ENCODE measurements at places on chromosomes 6 and 20. TPM values are rescaled to one million over a fixed set of nuclear protein-coding genes. Genes with fewer than 3 reads are reported as not detected.

SLC24A3 gene
- total RNA-seq, result 0.06 TPM

THEMIS gene
- total RNA-seq, result 78.1 TPM

TRIM10 gene
- not detected for total RNA-seq

SLCO4A1 gene
- 3.0 TPM for total RNA-seq

RNF182 gene
- total RNA-seq, result 0.18 TPM

CEP57L1 gene
- total RNA-seq, result 5.9 TPM

DNA sequence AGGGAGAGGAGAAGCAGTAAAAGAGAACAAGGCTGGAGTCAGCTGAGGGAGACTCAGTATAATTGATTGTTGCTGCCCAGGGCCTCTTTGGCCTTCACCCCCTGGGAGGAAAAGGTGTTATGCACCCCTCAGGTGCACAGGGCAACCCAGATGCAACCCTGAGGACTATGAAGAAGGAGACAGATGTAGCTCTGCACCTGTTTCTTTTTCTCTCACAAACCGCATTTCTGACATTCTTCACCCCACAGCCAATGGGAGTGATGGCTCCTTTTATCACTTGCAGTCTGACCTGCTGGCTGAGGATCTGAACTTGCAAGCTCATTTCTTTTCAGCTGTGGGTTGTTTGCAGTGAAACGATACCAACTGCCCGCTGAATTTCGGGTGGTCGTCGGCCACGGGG is 64.1 kb upstream of the F13A1 start:
- H3K27me3 ChIP-seq, result no peaks in the 10 kb centered on the region
- no peak for DNase-seq
- no peaks in the 10 kb centered on the region for H3K36me3 ChIP-seq
- no peak overlapping the region for H3K4me3 ChIP-seq
- no peak overlapping the region for H3K27ac ChIP-seq
- H3K4me1 ChIP-seq, result no peaks in the 10 kb centered on the region

GRCh38 chr6:42704251-42704936 is 18.0 kb downstream of the PRPH2 start:
- H3K4me3 ChIP-seq, result no peak overlapping the region
- no peaks in the 10 kb centered on the region for H3K36me3 ChIP-seq
- H3K27ac ChIP-seq, result no peak overlapping the region
- DNase-seq, result no peak
- peaks cover 6% of the 10 kb centered on the region for H3K27me3 ChIP-seq

GRCh38 chr6:13248994-13249393 is 79.3 kb downstream of the TBC1D7 start:
- DNase-seq, result no peak
- H3K4me1 ChIP-seq, result no peaks in the 10 kb centered on the region
- H3K27me3 ChIP-seq, result peaks cover 6% of the 10 kb centered on the region
- no peaks in the 10 kb centered on the region for H3K36me3 ChIP-seq

DNA sequence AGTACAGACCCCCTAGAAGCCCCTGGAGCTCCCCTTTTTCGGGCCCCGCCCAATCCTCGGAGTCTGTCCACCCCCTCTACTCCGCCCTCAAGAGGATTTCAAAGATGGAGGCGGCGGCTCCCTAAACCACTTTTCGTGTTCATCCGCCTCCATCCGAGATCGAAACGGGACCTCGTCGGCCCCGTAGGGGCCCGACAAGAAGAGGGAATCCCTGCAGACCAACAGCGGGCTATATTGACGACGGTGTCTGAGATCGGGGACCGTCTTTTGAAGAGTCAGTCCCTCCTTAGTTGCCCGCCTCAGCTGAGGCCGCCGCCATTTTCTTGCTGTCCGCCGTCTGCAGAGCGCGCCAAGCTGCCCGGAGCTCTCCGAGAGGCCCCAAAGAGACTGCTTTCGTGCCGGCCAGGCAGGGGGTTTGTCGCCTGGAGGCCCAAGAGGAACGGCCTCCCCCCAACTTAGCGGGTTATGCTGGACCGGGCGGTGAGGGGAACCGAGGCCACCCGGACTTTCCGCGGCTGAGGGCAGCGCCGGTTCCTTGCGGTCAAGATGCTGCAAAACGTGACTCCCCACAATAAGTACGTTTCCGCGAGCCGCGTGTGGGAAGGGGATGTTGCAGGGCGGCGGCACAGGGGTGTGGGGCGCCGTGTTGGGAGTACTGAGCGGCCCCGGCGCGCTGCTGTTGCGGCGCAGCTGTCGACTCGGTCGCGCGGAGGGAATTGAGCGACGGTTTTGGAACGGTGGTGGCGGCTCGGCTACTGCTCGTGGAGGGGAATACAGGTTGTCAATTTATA is 4.2 kb downstream of the BRD2 start:
- no peaks in the 10 kb centered on the region for H3K36me3 ChIP-seq
- H3K27me3 ChIP-seq, result no peaks in the 10 kb centered on the region
- H3K4me1 ChIP-seq, result peaks cover 45% of the 10 kb centered on the region
- H3K27ac ChIP-seq, result peak overlapping the region; percentile 85
- DNase-seq, result peak; percentile 43

GRCh38 chr20:50218987-50219435 is 28.4 kb downstream of the CEBPB start:
- H3K4me3 ChIP-seq, result no peak overlapping the region
- no peaks in the 10 kb centered on the region for H3K36me3 ChIP-seq
- H3K4me1 ChIP-seq, result no peaks in the 10 kb centered on the region
- DNase-seq, result no peak
- no peak overlapping the region for H3K27ac ChIP-seq

- DNase-seq, result no peak
- H3K27ac ChIP-seq, result no peak overlapping the region
- H3K4me3 ChIP-seq, result no peak overlapping the region
- peaks cover 32% of the 10 kb centered on the region for H3K27me3 ChIP-seq
- no peaks in the 10 kb centered on the region for H3K36me3 ChIP-seq
These were observed 1.2 kb downstream of the TBX18 start for GRCh38 chr6:84763003-84763885.
